ENCODE measurements at places on chromosomes 2 and 18.

GRCh38 chr18:36558234-36558633 lies 260.7 kb downstream of the FHOD3 start:
- DNase-seq, result no peak

- DNase-seq, result no peak
Observed at GRCh38 chr2:190062601-190063000, at the start of gene MSTN. MSTN (minus strand) TSS chr2:190062729; CDS start chr2:190062596, 133 bp downstream.

DNA sequence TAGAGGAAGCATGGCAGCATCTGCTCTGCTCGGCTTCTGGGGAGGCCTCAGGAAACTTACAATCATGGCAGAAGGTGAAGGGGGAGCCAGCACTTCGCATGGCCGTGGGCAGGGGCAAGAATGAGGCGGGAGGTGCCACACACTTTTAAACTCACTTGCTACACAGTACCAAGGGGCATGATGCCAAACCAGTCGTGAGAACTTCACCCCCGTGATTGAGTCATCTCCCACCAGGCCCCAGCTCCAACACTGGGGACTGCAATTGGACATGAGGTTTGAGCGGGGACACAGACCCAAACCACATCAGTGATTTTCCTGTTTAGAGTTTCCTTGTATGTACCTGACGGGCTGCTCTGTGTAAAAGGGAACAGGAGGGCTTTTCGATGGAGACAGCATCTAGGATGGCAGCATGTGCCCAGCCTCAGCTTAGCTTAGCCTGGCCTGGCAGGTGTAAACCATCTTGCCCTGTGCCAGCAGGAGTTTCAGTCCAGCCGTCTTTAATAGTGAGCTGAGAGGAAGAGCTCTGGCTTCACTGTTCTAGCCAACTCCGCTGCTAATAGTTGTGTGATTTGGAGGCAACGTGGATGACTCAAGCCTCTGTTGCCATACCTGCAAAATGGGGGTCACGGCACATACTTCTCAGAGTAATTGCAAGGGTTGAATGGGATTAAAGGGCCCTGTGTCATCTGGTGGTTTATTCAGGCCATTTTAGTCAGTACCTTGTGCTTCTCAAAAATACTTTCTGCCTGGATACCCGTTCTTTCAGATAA lies 101.8 kb downstream of the ASAP2 start:
- DNase-seq, result no peak

DNA sequence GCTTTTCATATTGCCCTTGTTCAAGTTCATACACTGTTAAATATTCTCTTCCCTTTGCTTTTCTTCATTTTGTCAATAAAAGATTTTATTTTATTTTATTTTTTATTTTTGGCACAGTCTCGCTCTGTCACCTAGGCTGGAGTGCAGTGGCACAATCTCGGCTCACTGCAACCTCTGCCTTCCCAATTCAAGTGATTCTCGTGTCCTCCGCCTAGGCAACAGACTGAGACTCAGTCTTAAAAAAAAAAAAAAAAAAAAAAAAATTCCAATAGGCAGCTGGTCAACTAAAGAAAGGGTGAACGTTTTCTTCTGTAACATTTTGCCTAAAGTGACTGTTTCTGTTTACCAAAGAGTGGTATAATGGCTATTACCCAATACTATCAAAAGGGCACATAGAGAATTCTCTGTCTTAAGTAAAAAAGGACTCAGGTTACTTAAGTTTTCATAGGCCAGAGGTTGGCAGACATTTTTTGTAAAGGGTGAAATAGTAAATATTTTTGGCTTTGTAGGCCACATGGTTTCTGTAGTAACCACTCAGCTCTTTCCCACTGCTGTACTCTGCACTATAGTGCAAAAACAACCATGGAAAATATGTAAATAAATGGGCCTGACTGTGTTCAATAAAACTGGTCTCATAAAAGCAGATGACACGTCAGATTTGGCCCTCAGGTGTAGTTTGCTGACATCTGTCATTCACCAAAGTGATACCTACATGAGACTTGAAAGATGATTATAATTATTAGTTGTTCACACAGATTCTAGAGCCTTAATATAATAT lies 113.4 kb downstream of the MIB1 start:
- DNase-seq, result no peak

DNA sequence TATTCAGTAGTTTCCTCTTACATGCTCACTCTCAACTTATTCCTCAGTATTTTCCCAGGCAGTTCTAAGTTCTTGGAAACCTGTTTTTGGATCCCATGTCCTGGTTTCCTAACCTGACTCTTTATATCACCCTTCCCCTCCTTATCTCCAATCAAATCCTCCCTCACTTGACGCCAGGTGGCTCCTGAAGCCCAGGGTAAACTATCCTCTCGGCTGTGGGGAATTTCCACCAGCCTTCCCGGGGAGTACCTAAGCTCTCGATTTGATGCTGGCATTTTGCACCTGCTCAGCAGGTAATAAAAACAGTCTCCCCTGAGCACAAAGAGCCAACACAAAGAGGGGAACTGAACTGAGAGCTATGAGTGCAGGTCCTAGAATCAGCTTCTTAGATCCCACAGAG lies 538.0 kb downstream of the SLC4A3 start:
- DNase-seq, result no peak

GRCh38 chr2:213703406-213704098 lies 419.3 kb downstream of the SPAG16 start:
- DNase-seq, result no peak

Measured in activated naive CD8-positive, alpha-beta T cell treated with anti-CD3 and anti-CD28 coated beads for 36 hours (primary cell).